Stimulated activated CD4-positive, alpha-beta T cell treated with anti-CD3 and anti-CD28 coated beads, Interleukin-2, amount 100 ng/mL, for 48 hours (primary cell): ENCODE measurements at places on chromosomes 3 and 15.
A peak's percentile ranks its signal among the peaks of the same experiment; 100 is the strongest.

- DNase-seq, result peak; percentile 45
Observed at GRCh38 chr3:14124223-14124614, 451 bp downstream of the CHCHD4 start.

- no peak for DNase-seq
Observed at GRCh38 chr15:100281096-100281917, 60.5 kb downstream of the ADAMTS17 start.

- DNase-seq, result no peak
Observed at GRCh38 chr3:123375014-123375940, 73.6 kb downstream of the ADCY5 start.

DNA sequence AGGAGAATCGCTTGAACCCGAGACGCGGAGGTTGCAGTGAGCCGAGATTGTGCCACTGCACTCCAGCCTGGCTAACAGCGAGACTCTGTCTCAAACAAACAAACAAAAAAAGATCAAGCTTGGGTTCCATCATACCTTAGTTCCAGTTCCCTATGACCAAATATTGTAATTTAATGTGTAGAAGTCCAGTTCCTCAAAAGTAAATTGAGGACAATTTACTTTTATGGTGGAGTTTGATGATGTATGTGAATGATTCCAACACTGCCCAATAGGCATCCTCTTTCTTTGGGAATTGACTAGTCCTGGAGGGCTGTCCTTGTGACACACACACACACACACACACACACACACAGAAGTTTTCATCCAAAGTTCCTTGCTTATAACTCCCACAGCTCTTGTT is 2.8 kb upstream of the PKM start:
- no peak for DNase-seq

- peak; percentile 13 for DNase-seq
Observed at GRCh38 chr15:51861557-51862359, 32.3 kb downstream of the TMOD3 start.
